Glutamatergic neuron (in vitro differentiated cells): ENCODE measurements at places on chromosomes 1 and 21.

GRCh38 chr1:158818975-158819431, 12.1 kb upstream of the MNDA start:
- H3K27me3 ChIP-seq, result no peaks in the 10 kb centered on the region
- H3K4me1 ChIP-seq, result no peaks in the 10 kb centered on the region
- no peak overlapping the region for H3K27ac ChIP-seq
- DNase-seq, result no peak

DNA sequence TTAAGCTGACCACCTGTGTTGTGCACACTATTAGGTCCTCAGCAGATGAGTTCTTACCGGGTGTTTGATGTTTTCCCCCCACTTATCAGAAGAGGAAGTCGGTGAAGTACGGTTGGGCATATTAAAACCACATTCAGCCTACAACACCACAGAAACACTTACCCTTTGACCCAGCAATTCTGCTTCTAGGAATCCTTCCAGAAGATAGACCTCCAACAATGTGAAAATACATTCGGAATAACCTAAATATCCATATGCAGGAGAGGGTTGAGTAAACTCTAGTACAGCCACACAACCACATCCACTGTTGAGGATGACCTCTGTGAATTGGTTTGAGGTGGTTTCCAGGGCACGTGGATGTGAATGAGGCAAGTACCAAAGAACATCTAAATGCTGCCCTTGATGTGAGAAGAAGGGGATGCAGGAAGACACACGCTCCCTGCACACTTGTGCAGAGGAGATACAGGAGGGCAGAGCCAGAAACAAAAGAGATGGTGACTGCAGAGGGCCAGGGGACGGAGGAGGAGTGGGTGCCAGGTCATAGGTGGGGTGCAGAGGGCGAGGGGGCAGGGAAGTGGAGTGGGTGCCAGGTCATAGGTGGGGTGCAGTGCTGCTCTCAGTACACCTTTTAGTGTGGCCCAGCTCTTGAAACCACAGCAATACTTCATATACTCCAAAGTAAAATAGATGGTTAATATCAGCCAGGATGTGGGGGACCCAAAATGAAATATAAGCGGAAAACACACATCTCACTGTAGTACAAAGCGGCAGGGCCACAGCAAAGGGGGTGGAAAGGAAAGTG, 12.8 kb downstream of the ADARB1 start:
- H3K27me3 ChIP-seq, result peaks cover 3% of the 10 kb centered on the region
- H3K4me1 ChIP-seq, result peaks cover 48% of the 10 kb centered on the region
- H3K27ac ChIP-seq, result no peak overlapping the region
- no peaks in the 10 kb centered on the region for H3K36me3 ChIP-seq
- no peak for DNase-seq
- H3K4me3 ChIP-seq, result no peak overlapping the region

- H3K27me3 ChIP-seq, result peaks cover 8% of the 10 kb centered on the region
- no peaks in the 10 kb centered on the region for H3K36me3 ChIP-seq
- H3K4me3 ChIP-seq, result no peak overlapping the region
- H3K27ac ChIP-seq, result no peak overlapping the region
- no peaks in the 10 kb centered on the region for H3K4me1 ChIP-seq
Measured at GRCh38 chr1:209053587-209053986, 529.9 kb upstream of the CAMK1G start.

- H3K36me3 ChIP-seq, result peaks cover 11% of the 10 kb centered on the region
- DNase-seq, result no peak
- H3K4me1 ChIP-seq, result peaks cover 15% of the 10 kb centered on the region
- no peak overlapping the region for H3K4me3 ChIP-seq
Measured at GRCh38 chr21:31913182-31913608, 40.4 kb downstream of the HUNK start.

GRCh38 chr1:152071123-152071522, 17.7 kb downstream of the TCHHL1 start:
- peaks cover 2% of the 10 kb centered on the region for H3K27me3 ChIP-seq
- no peaks in the 10 kb centered on the region for H3K4me1 ChIP-seq
- no peak overlapping the region for H3K4me3 ChIP-seq
- DNase-seq, result no peak

- DNase-seq, result no peak
- peaks cover 19% of the 10 kb centered on the region for H3K27me3 ChIP-seq
- peaks cover 3% of the 10 kb centered on the region for H3K36me3 ChIP-seq
- H3K4me1 ChIP-seq, result peaks cover 8% of the 10 kb centered on the region
Measured at GRCh38 chr1:109112056-109112651, 1.8 kb upstream of the ELAPOR1 start.
